ENCODE measurements at places on chromosomes 2 and 18. TPM values are rescaled to one million over a fixed set of nuclear protein-coding genes. Genes with fewer than 3 reads are reported as not detected.

RIT2 gene
- total RNA-seq, result not detected

RBM43 gene
- 5.3 TPM for total RNA-seq

MTHFD2 gene
- total RNA-seq, result 24.8 TPM

ZAP70 gene
- total RNA-seq, result 75.1 TPM

ABCG8 gene
- 15.2 TPM for total RNA-seq

CFC1 gene
- total RNA-seq, result not detected

KCNK3 gene
- total RNA-seq, result 1.6 TPM

CYP27A1 gene
- total RNA-seq, result 198 TPM

HYCC2 gene
- total RNA-seq, result 17.3 TPM

GFPT1 gene
- 33.8 TPM for total RNA-seq

AQP12B gene
- not detected for total RNA-seq

CKAP2L gene
- total RNA-seq, result 2.0 TPM

NYAP2 gene
- total RNA-seq, result not detected

PJVK gene
- 1.8 TPM for total RNA-seq

DNA sequence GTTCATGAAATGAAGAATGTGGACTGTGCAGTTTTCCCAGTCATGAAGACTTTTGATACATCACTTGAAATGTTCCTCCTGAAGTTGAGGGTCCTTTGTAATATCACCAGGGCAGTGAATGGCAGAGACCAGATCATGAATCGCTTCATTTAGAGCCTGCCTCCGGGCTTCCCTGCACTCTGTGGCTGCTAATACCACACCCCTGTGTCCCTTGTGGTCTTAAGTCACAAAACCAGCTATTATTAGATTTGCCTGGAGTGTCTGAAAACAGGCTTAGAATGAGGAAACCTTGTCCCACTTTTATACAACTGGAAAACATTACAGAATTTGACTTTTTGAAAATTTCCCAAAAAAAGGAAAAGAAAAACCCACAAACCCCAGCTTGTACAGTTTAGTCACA is 147.9 kb downstream of the MGAT5 start:
- H3K4me1 ChIP-seq, result peaks cover 8% of the 10 kb centered on the region
- no peaks in the 10 kb centered on the region for H3K27me3 ChIP-seq
- no peak overlapping the region for H3K27ac ChIP-seq
- no peak overlapping the region for H3K4me3 ChIP-seq

DNA sequence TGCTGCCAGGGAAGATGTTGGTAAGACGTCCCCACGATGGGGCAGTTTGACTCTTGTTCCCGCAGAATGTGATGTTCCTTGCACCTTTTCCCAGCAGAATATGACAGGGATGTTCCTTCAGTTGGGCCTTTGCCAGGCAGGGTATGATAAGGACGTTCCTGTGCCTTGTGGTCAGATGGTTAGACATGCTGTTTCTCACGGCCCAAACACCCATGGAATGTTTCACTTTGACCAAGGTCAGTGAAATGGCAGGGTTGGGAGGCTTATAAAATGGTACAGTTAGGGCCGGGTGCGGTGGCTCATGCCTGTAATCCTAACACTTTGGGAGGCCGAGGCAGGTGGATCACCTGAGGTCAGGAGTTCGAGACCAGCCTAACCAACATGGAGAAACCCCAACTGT is 40.3 kb upstream of the YPEL5 start:
- no peak overlapping the region for H3K27ac ChIP-seq
- H3K4me3 ChIP-seq, result no peak overlapping the region
- H3K36me3 ChIP-seq, result no peaks in the 10 kb centered on the region

DNA sequence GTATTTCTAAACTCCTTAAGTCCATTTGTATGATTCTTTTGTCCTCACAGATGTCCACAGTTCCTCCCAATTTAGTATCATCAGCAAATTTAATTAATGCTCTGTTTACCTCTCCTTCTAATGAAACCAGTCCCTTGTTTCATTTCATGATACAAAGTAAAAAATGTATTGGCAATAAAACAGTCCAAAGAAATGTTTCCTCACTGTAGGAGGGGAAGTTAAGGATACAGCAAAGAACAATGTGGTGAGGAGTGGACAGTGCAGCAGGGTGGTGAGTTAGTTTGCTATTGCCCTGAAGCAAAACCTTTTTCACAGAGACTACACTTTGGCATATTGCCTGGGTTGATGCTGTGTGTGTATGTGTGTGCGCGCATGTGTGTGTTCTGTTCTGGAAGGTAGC is 401.5 kb downstream of the ARHGAP15 start:
- no peaks in the 10 kb centered on the region for H3K4me1 ChIP-seq
- H3K4me3 ChIP-seq, result no peak overlapping the region
- no peak overlapping the region for H3K27ac ChIP-seq

- no peaks in the 10 kb centered on the region for H3K36me3 ChIP-seq
- H3K27ac ChIP-seq, result no peak overlapping the region
- H3K4me1 ChIP-seq, result no peaks in the 10 kb centered on the region
Measured at GRCh38 chr2:212711856-212712255, 173.3 kb upstream of the ERBB4 start.

DNA sequence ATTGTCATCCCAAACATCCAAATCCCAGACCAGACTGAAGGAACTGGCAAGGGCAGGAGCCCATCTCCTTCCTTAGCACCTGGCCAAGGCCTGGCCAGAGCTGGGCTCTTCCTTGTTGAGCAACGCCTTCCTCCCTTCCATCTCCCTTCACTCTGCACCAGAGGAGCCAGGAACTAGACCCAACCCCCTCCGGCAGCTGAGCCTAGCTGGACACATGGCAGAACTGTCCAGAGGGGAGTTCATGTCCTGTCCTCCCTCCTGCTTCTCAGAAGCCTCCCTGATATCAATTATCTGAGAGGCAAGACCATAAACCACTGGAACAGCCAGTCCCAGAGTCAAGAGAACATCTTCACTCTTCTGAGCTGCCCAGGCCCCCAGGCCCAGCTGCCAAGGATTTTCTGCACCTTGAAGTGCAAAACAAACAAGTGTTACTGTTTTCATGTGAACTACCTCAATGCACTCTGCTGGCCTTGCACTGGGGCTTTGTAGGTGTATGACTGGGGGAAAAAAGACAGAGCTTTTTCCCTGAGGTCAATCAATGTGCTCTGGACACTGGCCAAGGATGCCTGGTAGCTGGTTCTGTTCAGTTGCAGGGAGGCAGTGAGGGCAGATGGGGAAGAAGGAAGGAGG is 107.6 kb upstream of the MSH6 start:
- no peak overlapping the region for H3K27ac ChIP-seq
- H3K36me3 ChIP-seq, result no peaks in the 10 kb centered on the region
- no peak overlapping the region for H3K4me3 ChIP-seq
- no peak for DNase-seq

DNA sequence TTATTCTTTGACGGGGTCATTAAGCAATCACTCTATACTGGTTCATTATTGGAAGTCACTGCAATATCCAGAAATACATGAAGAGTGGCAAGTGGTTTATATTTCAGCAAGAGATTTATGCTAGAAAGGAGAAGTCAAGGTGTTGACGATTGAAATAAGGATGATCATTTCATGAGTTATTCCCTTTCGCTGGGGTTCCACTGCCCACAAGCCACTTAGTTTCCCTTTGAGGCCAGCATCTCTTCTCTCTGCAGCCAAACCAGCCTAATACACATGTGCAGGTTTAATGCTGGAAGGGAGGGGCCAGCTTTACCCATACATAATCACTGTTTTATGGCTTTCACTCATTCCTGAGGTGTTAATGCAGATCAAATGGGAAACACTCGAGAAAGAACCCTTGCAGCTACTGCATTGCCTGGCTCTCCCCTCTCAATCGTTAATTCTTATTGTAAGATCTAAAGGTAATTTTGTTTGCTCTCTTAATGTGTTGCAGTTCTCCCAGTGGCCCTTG is 108.4 kb downstream of the MEIS1 start:
- no peak overlapping the region for H3K4me3 ChIP-seq
- H3K4me1 ChIP-seq, result no peaks in the 10 kb centered on the region
- DNase-seq, result no peak

DNA sequence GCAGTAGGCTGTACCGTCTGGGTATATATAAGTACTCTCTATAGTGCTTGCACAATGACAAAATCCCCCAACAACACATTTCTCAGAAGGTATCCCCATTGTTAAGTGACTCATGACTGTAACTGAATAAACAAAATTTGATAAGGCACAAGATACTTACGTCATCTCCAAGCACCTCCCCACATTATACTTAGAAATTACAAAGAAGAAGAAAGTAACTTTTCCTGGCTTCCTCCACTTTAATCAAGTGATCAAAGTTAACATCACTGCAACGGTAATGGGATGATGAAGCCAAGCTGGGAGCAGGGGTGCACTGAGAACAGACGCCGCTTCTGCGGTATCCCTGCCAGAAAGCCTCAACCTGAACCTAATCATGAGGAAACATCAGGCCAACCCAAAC is 9.7 kb downstream of the TNS1 start:
- no peaks in the 10 kb centered on the region for H3K4me1 ChIP-seq
- H3K36me3 ChIP-seq, result no peaks in the 10 kb centered on the region
- no peak for DNase-seq
- H3K27me3 ChIP-seq, result no peaks in the 10 kb centered on the region
- H3K4me3 ChIP-seq, result no peak overlapping the region
- no peak overlapping the region for H3K27ac ChIP-seq

GRCh38 chr2:105396254-105397024 is 2.4 kb downstream of the FHL2 start:
- H3K27ac ChIP-seq, result peak overlapping the region; percentile 86
- H3K27me3 ChIP-seq, result no peaks in the 10 kb centered on the region
- H3K4me1 ChIP-seq, result no peaks in the 10 kb centered on the region
- DNase-seq, result no peak
- no peak overlapping the region for H3K4me3 ChIP-seq
- no peaks in the 10 kb centered on the region for H3K36me3 ChIP-seq

- H3K27ac ChIP-seq, result no peak overlapping the region
- H3K4me1 ChIP-seq, result no peaks in the 10 kb centered on the region
- no peak for DNase-seq
Measured at GRCh38 chr2:15163326-15163725, 397.8 kb downstream of the NBAS start.

DNA sequence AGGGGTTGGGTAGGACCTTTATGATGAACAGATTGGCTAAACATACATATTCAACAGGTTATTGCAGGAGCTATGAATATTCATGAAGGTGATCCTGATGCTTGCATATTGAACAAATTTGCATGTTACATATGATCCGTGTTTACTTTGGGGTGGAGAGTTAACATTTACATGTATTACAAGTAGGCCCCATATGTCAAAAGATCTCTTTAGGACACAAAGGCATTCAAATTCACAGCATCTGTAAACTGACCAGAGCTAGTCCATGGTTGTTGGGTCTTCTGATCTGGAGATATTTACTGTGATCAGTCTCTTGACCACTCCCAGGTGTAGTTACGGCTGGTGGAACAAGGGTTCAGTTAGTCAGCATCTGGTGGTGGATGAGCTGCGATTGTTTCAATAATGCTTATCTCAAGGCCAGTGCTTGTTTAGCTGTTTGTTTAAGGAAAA is 80.4 kb downstream of the PMAIP1 start:
- H3K4me3 ChIP-seq, result no peak overlapping the region
- H3K27me3 ChIP-seq, result no peaks in the 10 kb centered on the region
- no peak overlapping the region for H3K27ac ChIP-seq
- DNase-seq, result no peak

DNA sequence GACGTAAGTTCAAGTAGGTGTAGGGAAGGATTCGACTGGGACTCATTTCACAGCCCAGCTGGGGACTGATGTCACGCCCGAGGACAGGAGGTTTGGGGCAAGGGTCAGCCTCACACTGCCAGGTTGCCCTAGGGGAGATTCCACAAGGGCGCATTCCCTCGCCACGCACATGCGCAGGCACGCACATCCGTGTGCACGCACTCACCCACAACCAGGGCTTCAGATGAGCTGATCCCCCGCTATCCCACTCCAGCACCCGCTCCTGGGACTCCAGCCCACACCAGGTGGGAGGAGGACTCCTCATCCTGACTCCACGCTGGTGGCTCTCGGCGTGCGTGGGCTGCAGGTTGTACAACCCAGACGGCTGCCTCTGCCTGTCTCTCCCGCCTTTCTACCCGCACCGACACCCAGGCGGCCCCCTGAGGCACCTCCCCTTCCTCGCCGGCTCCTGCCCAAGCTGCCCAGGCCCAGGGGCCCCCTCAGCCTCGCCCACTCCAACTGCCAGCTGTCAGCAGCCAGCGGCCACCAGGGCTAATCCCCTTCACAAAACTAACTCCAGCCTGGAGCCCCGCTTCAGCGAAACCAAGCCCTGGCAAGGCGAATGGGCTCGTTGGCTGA is 47.8 kb upstream of the FOSL2 start:
- no peaks in the 10 kb centered on the region for H3K36me3 ChIP-seq
- no peak overlapping the region for H3K4me3 ChIP-seq
- H3K4me1 ChIP-seq, result no peaks in the 10 kb centered on the region
- H3K27me3 ChIP-seq, result no peaks in the 10 kb centered on the region

DNA sequence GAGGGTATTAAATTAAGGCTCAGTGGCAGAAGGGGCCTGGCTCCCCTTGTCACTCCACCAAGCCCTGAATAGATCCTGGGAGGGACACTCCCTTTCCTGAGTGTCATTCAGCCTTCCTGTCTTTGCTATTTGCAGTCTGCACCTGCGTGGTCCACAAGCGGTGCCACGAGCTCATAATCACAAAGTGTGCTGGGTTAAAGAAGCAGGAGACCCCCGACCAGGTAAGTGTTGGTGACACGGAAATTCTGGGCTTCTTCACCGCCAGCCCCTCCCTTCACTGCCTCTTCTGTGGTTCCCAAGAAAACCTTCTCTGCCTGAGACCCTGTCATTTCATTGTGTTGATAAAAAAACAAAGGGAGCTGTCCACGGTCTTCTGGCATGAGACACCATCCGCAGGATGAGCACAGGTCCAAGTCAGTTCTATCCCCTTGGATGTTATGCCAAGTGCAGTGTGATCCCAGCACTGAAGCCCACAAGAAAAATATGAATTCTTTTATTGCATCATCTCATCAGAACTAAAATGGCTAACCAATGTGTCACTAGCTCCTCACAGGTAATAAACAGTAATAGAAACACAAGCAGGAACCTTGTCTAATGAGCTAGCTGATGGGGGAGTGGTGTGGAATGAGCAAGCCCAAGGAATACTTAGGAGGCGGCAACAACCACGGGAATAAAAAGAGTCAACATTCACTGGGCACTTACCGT is 316.9 kb upstream of the EPAS1 start:
- no peaks in the 10 kb centered on the region for H3K36me3 ChIP-seq
- no peaks in the 10 kb centered on the region for H3K4me1 ChIP-seq
- H3K4me3 ChIP-seq, result no peak overlapping the region
- no peaks in the 10 kb centered on the region for H3K27me3 ChIP-seq

DNA sequence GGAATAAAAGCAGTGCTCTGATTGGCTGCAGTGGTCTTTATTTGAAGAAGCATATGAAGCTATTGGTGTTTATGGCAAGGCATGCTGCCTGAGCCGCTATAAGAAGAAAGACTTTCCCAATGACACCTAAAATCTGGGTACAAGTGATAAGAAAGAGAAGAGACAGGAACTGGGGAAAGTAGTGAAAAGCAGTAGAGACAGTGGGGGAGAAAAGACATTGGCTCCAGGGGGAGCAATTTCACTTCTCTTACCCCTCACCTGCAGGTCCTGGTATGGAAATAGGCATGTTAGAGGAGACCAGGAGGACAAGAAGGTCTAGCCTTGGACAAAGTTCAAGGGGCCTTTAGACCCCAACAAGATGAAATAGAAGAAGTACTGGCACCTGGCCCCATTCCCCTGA is 47.1 kb downstream of the PLCL1 start:
- H3K27me3 ChIP-seq, result no peaks in the 10 kb centered on the region
- no peak for DNase-seq
- H3K4me1 ChIP-seq, result no peaks in the 10 kb centered on the region
- no peak overlapping the region for H3K27ac ChIP-seq
- H3K4me3 ChIP-seq, result no peak overlapping the region
- no peaks in the 10 kb centered on the region for H3K36me3 ChIP-seq

All from Peyer's patch (tissue), 4 donors.